Stimulated activated CD4-positive, alpha-beta T cell treated with anti-CD3 and anti-CD28 coated beads, Interleukin-15, amount 100 ng/mL, for 1 hour (primary cell): ENCODE measurements at places on chromosomes 6 and 20.

DNA sequence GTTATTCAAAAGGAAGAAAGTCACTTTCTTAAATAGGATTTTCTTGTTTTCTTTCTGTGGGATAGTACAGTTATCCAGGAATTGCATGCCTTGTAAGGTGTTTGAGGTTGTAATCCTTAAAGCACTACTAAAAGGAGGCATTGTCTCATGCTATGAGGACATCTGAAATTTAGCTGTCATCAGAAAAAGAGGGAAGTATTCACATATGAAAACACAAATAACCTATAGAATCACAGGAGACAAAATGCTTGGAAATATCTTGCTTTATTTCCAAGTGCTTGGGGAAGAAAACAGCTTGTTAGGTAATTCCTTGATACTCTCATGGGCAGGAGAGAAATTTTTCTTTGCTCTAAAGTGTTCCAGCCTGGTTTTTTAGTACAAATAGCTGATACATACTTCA lies 40.1 kb downstream of the HECA start:
- DNase-seq = no peak

- DNase-seq = no peak
These were observed 150.5 kb downstream of the TFAP2C start for GRCh38 chr20:56779452-56780143.

DNA sequence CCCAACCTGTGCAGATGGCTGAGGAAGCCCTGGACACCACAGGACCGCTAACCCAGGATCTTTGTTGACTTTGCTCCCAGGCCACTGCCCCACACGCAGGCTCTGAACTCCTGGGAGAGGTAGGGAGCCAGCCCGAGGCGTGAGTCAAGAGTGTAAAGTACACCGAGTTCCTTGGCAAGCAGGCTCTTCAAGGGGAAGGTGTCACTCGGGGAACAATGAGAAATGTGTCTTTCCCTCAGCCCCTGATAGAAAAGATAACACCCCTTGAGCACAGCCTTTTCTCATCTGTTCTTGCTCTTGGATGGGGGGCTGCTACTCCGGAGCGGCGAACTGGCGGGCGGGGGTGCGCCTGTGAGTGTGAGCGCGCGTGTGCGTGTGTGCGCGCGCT lies 472 bp upstream of the EDN3 start:
- no peak for DNase-seq

- no peak for DNase-seq
These were observed 76.1 kb downstream of the COL19A1 start for GRCh38 chr6:69942485-69942884.

- peak; percentile 27 for DNase-seq
These were observed 703 bp downstream of the SNX9 start for GRCh38 chr6:157823528-157824370.

GRCh38 chr20:21286775-21287174 lies 16.4 kb upstream of the XRN2 start:
- no peak for DNase-seq

- DNase-seq = no peak
These were observed 373.2 kb upstream of the CNR1 start for GRCh38 chr6:88539295-88539764.

GRCh38 chr6:96853083-96853482 lies 15.8 kb upstream of the GPR63 start:
- DNase-seq = no peak

GRCh38 chr6:10547809-10548208 lies 26.7 kb downstream of the GCNT2 start:
- no peak for DNase-seq
